ENCODE measurements at places on chromosomes 2 and 18.

- no peak for DNase-seq
Measured at GRCh38 chr2:127373362-127374083, 14.3 kb downstream of the MAP3K2 start.

DNA sequence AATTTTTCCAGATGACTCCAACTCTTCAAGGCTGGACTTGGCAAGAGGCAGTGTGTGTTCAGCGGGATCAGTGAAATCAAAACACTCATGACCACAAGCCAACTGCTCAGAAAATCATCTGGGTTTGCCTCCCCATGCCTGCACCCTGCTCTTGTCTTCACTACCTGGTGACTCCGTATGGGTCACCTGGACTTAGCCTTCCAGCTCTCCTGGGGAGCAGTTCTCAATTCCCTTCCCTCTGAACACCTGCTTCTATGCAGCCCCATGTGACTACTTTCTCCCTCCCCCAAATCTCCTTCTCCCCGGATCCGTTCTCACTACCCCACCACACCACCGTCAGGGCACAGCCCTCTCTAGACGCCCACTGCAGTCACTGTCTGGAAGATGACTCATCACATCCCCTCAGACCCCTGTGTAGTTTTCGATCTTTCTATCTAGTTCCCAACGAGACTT lies 130.2 kb upstream of the ID2 start:
- DNase-seq: no peak

GRCh38 chr2:156065912-156066311 lies 266.6 kb downstream of the NR4A2 start:
- DNase-seq: peak; percentile 22

GRCh38 chr2:148756292-148756975 lies 111.9 kb downstream of the EPC2 start:
- DNase-seq: no peak

DNA sequence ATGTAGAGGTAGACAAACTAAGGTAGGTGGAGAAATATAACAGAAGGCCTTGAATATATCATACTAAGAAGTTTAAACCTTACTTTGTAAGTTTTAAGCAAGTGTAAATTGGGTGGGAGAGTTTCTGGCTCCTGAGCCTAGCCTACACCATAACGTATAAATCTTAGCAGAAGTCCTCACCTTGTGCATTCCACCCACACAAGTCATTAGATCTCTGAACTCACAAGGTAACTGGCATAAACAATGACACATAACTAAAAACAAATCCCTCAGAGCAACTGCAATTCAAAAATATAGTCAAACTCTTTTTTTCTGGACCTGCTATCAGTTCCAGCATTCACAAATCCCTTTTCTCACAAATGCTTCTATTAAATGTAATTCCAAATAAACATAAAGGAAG lies 9.4 kb downstream of the REV1 start:
- DNase-seq: no peak

- peak; percentile 94 for DNase-seq
Measured at GRCh38 chr18:61606068-61606660, 272.9 kb downstream of the CDH20 start.

DNA sequence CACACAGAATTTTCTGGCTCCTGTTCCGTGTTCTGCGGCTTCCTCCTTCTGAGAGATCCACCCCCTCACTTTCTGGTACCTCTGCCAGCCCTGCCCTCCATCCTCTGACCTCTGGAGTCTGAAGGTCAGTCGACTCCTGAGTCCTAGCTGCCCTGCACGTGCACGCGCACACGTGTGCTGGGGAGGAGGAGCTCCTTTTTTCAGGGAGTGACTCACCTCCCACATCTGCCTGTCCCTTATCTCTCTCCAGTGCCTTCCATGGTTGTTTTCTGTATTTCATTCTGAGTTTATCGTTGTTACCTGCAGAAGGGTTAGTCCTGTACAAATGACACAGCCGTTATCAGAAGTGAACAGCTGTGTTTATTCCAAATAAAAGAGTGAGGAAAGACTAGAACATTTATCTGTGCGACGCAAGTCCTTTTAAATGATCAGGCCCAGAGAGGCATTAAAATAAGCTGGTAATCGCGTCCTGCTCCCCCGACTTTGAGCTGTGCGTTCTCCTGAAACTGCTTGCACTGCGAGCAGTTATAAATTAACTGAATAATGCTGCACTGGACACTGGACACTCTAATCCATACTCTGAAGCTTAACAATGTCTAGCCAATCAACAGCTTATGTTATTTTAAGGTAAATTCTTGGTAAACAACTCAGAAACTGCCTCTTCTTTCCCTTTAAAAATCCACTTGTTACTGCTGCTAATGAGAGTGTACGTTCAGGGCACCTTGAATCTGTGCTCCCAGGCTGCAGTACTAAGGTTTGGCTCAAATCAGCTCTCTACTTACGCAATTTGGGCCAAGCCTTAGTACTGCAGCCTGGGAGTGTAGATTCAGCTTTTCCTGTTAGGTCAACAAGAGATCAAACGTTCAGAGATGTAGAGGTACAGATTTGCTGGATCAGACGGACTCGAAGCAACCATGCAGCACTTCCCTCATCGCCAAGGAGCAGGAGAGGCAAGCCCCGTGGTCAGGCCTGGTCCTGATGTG lies 72.5 kb downstream of the GALR1 start:
- no peak for DNase-seq

- no peak for DNase-seq
Measured at GRCh38 chr2:159156834-159157233, 129.7 kb downstream of the WDSUB1 start.

DNA sequence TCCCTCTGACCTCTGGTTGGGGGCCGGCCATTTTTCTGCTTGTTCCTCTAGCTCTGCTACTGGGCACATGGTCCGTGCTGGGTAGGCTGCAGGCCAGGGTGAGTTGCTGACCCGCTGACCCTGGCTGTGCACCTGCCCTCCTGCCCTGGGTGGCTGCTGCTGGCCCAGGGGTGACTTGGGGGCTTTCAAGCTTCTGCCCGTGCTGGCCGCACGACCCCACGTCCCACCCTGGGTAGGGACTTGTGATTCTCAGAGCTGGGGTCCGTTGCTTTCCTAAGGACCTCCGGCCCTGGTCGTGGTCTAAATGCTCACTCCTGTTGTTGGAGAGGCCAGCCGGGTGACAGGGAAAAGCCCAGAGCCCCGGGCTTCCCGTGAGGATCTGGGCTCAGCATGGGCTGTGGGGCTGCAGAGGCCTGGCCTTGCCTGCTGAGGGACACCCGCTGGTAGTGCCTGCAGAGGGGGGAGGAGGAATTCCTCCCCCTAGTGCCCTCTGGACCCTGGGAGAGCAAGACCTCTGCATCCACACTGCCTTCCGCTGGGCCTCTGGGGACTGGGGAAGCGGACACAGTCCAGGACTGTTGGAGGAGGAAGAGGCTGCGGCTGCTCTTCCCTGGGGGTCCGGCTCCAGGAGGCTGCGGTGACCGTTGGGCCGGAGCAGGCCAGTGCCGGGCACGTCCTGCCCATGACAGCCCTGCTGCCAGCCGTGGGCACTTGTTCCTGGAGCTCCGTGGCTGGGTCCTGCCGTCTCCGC lies 6.3 kb upstream of the GAL3ST2 start:
- DNase-seq: no peak

DNA sequence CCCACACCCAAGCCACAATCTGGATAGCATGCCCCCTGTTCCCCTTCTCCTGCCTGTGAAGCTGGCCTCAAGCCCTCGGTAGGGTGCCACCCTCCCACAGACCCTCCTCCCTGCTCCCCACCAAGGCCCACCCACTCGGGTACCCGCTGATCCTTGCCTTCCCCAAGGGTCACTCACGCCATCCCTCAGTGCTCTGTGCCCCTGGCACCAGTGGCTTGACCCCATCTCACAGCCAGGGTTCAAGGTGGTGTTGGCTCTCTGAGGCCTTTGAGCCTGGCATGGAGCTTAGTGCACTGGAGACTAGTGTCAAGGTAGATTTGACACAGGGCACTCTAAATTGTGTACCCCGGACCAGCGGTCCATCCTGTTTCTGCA lies 11.9 kb downstream of the ADRA2B start:
- DNase-seq: no peak

DNA sequence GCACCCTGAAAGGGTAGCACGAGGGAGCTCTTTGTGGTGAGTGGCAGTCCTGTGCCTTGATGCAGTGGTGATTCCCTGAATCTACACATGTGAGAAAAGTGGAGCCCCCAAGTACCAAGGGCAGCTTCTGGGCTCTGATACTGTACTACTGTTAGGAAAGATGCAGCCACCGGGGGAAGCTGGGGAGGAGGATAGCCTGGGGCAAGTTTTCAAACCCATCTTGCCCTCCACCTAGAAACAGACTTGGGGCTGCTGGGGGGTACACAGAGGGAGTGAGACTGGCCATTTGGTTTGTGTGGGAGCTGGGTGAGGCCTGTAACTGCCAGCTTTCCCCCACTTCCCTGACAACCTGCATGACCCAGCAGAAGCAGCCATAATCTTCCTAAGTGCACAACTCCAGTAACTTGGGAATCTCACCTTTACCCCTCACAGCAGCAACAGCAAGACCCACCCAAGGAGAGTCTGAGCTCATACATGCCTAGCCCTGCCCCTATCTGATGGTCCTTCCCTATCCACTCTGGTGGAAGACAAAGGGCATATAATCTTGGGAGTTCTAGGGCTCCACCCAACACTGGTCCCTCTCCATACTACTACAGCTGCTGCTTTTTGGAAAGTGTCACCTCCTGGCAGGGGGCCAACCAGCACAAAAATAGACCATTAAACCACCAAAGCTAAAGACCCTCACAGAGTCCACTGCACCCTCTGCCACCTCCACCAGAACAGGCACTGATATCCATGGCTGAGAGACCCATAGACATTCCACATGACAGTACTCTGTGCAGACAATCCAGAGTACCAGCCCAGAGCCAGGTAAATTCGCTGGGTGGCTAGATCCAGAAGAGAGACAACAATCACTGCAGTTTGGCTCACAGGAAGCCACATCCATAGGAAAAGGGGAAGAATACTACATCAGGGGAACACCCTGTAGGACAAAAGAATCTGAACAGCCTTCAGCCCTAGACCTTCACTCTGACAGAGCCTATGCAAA lies 8.2 kb downstream of the MALL start:
- no peak for DNase-seq

GRCh38 chr18:32701313-32701712 lies 71.5 kb downstream of the KLHL14 start:
- DNase-seq: no peak

DNA sequence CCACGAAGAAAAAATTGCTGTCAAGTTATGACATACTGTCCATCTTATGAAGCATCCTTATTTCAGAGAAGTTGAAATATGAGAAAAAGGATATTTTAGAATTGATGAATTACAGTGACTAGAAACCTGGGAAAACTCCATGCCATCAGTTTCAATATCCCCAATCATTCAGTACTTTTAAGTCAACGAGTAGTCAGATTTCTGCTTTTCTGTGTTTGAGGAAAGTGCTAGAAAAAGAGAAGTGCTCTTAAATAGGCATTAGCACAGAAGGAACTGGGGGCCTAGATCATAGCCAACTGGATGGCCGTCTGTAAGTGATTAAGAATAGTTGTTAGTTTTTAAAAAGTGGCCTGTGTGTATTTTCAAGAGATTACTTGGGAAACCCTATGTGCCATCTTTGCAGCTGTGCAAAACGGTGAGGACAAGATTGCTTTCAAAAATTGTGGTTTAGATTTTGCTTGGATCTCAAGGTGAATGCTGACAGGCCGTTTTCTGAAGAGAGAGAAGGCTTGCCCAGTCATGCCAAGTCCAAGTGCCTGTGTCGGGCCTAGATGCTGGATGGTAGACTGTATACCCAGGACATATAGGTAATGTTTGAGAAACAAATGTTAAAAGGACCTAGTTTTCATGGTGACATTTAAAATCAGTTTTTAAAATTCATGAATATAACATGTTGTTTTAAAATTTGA lies 5.1 kb downstream of the NEDD4L start:
- no peak for DNase-seq

DNA sequence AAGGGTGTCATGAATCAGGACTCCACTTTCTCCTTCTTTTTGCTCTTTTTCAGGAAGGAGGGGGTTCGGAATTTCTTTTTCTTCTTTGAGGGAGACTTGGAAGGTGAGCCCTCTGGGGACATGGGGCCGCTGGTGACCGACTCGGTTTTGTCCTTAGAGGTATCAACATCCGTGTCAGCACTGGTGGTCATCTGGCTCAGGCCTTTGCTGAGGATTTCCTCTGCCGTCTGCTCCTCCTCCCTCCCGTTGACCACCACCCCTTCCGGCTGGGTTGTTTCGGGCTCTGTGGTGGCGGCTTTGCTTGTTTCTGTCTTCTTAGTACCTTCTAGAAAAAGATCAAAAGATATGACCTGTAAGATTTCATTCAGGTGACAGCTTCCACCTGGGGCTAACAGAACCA lies 104.6 kb downstream of the ADD2 start:
- no peak for DNase-seq

DNA sequence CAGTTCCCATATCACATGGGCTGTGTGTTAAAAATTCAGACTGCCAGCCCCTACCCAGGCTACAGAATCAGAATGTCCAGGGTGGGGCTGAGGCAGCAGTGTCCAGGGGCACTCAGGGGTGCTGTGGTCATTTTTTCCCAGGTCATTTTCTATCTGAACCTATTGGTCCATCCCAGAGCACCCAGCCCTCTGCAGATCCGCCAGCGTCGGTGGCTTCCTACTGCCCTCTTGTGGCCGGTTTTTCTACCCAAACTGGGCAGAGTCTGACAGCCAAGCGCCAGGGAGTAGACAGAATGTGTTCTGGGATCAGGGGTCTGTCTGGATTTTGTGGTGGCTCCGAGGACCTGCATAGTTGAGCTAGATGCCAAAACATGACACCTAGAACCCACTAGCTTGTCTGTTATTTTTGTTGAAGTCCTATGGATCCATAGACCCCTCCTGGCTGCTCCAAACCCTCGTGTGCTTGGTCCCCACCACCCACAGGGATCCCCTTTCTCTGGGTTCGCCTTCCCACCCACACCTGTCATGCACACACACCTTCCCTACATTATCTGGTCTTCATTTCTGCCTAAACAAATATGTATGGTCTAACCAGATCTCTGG lies 34.1 kb upstream of the RMDN2 start:
- DNase-seq: peak; percentile 78

GRCh38 chr2:173792741-173793140 lies 172.4 kb downstream of the SP3 start:
- no peak for DNase-seq

GRCh38 chr2:224025874-224026273 lies 13.2 kb downstream of the SERPINE2 start:
- peak; percentile 86 for DNase-seq
